ENCODE measurements at places on chromosomes 6 and 20.

DNA sequence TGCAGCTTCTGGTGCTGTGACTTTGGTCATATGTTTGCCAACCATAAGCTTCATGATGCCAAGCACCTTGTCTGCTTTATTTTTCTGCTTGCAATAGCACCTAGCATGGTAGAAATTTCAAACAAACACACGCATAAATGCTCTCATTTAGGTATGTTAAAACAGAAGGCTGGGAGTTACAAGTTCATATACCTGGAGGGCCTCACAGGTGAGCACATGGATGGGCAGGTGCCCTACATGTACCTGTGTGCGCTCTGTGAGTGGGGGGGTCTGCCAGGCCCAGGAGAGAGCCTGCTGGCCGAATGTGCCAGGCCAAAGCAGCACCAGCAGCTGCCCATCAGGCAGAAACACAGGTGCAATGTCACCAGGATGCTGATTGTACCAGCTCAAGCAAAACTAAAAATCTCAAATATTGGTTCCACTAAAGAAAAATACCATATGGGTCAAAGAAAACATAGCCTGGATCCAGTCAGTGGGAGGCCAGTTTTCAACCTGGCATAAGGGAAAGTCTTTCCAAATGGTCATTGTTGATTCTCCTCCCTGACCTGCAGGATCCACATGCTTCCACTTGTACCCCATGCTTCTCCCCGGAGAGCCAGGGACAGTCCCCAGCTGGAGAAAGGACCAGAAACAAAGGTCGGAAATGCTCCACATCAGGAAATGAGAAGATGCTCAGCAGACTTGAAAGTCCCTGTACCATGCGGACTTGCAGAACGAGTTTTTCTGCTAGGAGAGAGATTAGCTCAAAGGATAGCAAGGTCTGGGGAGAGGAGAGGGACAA lies 7.2 kb upstream of the PFDN4 start:
- no peak for DNase-seq

DNA sequence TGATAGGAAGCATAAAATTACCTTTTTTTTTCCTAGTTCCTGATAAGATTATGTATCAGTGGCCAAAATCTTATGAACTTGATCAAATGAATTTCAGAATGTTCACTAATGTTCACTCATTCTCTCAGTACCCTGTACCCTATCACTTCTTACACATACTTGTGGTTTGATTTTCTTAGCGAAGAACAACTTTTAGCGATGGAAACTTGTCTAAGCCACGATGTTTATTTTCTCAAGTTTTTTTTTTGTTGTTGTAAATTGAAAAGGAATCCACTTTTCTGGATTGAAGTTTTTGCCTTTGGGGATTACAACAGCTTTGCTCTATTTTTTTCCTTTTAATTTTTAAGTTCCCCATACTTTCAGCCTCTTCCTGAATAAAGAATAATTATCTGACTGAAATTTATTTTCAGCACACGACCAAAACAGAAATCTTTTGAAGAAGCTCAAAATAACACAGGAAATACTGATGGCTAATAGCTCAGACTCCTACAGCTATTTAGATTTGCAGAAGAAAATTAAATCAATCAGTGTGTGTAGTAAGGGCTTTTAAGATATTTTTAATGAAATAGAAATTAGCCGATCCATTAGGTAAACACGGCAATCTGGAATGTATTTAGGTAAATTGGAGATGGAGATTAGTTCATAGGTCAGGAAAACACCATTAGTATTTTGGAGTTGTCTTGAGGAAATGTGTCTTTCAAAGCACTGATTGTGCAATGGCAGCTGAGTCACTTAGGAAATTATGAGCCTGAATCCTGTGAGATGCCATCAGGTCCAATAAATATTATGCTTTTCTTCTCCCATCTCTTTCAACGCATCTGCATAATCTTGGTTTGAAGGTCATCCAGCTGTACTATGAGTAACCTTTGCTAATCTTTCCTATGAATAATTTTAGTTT lies 217.5 kb downstream of the GJA1 start:
- DNase-seq: peak; percentile 86

GRCh38 chr6:43791745-43792422 lies 21.9 kb downstream of the VEGFA start:
- no peak for DNase-seq

- DNase-seq: peak; percentile 78
Measured at GRCh38 chr20:39048000-39048696, 86.0 kb downstream of the DHX35 start.

DNA sequence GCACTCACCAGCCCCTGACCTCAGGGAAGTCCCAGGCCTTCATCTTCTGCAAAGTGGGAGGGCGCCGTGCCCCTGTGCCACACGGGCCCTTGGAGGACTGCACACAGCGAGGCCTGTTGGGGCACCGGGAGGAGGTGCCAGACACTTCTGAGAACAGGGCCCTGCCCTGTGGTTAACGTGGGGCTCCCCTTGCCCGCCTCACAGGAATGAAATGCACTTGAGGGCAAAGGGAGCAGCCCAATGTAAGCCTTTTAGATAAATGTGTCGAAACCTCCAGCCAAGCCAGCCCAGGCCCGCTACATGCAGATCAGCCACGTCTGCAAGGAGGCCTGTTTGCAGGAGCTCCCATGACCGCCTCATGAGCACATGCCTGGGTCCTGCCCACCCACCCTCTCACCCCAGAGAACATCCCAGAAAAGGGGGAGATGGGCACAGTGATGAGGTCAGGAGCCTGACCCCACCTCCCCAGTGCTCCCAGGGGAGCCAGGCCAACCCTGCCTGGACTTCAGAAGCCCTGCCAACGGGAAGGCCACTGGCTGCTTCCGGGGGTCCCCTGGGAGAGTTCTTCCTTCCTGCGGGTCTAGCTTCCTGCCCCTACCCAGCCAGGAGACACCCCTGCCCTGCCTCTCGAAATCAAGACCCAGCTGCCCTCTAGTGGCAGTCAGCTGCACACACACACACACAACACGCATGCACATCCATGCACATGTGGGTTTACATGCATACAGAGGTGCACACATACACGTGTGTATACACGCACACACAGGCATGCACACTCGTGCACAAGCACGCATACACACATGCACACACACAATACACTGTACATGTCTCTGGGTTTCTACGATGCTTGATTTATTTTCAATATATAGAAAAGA lies 178.7 kb downstream of the TAF4 start:
- DNase-seq: peak; percentile 33

DNA sequence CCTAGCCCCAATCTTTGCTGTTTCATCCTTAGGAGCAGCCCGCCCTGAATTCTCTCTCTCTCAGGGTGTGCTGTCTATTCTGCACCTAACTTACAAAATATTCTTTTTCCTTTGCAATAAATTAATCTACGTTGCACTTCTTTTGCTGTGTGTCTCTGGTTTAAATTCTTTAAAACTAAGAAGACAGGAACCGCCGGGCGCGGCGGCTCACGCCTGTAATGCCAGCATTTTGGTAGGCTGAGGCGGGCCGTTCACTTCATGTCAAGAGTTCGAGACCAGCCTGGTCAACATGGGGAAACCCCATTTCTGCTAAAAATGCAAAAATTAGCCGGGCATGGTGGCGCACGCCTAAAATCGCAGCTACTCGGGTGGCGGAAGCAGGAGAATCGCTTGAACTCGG lies 148.5 kb upstream of the PRSS16 start:
- DNase-seq: no peak

DNA sequence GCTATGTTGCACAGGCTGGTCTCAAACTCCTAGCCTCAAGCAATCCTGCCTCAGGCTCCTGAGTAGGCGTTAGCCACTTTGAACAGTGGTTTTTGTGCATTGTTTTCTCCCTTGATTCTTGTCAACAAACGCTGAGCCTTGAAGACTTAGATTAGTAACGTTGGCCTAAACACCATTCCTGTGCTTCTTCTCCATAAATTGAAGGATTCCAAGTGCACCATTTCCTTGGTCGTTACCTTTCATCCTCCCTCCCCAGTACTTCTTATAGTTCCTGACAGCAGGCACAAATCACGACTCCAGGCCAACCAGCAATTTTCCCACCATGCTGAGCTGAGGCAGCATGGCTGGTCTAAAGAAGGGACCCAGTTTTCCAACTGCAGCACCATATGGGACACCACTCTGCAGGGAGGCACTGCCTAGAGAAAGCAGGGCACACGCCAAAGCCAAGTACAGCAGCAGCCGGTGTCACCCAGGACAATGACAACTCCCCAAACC lies 8.9 kb downstream of the RPS10 start:
- no peak for DNase-seq

DNA sequence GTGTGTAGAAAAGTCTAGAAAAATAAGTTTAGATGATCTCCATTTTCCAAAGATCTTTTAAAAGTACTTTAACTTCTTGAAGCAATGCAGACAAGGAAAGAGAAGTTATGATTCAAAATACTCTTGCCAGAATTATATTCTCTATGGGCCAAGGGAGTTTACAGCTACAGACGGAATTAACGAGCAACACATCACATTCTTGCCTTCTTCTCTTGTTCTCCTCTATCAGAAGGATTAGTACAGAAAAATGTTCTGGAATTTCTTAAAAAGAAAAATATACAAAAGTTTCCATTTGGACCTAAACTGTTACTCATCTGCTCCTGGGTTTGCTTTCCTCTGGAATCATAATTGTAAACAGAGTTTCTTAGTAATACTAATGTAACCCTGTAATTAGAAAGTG lies 284.7 kb upstream of the HSF2 start:
- DNase-seq: no peak

GRCh38 chr20:20637998-20638725 lies 74.3 kb downstream of the RALGAPA2 start:
- DNase-seq: no peak

- DNase-seq: no peak
Measured at GRCh38 chr6:26198722-26199056, 111.5 kb downstream of the HFE start.

- DNase-seq: no peak
Measured at GRCh38 chr6:19552076-19552475, 285.1 kb upstream of the ID4 start.

GRCh38 chr6:42424906-42425474 lies 26.7 kb downstream of the TRERF1 start:
- DNase-seq: no peak

GRCh38 chr20:1438361-1438760 lies 28.3 kb downstream of the NSFL1C start:
- DNase-seq: no peak

DNA sequence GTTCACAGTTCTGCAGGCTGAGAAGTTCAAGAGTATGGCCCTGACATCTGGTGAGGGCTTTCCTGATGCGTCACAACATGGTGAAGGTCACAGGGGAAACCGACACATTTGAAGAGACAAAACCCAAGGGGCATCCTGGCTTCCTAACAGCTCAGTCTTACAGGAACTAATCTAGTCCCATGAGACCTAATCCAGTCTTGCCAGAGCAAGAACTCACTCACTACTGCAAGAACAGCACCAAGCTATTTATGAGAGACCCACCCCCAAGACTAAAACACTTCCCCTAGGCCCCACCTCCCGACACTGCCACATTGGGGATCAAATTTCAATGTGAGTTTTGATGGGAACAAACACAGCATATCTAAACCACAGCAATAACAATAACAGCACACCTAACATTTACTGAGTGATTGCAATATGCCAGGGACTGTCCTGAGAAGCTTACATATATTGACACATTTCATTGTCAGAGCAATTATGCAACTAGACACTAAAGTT lies 46.6 kb downstream of the TPBG start:
- peak; percentile 62 for DNase-seq

DNA sequence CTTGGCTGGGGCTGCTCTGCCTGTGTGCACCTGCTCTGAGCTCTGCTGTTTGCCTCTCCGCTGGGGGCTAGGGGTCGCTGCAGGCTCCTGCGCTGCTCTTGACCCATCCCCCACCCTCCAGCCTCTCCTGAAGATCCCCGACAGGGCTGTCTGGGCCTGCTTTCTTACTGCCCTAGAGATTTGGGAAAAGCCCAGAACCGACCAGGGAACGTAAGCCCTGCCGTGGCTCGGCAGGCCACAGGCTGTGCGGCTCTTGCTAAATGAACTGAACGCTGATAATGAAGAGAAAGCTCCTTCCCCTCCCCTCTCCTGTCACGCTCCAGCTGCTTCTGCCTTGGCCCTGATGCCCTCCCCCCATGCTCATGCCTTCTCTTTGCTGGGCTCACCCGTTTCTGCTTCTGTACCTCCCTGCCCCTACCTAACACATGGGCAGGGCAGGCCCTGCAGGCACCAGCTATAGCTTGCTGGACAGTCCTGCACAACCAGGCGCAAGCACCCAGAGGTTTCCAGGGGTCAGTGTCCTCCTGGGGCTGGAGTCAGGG lies 32.0 kb upstream of the PCMTD2 start:
- DNase-seq: no peak

DNA sequence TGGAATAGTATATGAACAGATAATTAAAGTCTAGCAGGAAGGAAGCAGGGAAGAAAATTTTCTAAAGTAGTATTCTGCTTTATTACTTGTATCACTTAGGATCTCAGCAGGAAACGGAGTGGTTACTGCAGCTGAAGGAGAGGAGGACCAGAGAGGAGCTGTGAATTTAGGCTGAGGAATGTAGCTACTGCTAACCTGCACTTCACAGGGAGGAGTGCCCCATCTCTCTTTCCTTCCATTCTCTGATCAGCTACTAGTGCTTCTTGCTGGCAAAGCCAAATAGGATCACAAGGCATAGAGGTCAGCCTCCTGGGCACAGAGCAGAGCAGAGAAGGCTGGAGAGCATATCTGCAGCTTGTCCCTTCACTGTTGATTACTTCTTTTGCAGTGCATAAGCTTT lies 205.3 kb upstream of the ASCC3 start:
- no peak for DNase-seq

GRCh38 chr6:135397172-135397952 lies 100.2 kb downstream of the AHI1 start:
- DNase-seq: no peak

DNA sequence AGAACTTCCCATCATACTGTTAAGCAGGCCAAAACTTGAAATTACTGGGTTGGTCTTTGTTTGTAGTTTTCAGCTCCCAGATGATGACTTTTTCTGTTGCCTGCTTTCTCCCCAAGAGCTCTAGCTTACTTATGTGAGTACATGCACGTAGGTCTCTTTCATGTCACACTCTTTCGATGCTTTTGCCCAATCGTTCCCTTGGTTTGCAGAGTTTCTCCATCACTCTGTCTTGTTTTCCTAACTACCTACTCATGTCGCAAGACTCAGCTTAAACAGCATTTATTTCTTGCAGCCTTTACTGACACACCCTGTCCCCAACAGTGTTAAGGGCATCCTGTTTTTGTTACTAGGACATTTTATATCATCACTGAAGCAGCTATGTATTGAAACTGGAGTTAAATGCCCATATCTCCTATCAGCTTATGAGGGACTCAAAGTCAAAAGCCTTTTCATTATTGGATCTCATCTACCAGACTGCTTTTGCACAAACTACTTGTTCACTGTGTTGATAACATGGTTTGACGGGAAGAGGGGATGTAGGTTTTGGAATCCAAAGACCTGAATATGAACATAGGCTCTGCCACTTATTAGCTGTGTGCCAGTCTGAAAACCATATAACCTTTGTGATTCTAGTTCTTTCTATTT lies 2.9 kb downstream of the ARG1 start:
- no peak for DNase-seq

- no peak for DNase-seq
Measured at GRCh38 chr20:46122516-46123481, 4.7 kb downstream of the CD40 start.
